ENCODE measurements at places on chromosomes 1 and 21.

- DNase-seq: no peak
Measured at GRCh38 chr21:45546636-45547544, 4.7 kb upstream of the SLC19A1 start.

- no peak for DNase-seq
Measured at GRCh38 chr1:155649676-155650075, 38.9 kb downstream of the YY1AP1 start.

DNA sequence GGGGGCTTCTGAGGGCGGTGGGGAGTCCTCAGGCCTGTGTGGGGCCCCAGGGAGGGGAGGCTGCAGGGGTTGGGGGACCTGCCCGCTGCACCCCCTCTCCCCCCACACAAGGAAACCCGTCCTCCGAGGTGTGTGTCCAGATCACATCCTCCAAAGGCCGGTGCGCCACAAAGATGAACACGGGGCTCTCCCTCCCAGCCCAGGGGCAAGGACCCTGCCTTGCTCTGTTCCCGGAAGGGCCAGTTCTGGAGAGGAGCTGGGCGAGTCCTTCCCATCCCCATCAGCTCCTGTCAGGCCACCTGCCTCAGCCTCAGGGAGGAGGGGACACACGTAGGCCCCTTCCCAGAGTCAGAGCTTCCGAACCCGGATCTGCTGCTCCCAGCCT is 2.5 kb upstream of the TTLL10 start:
- DNase-seq: no peak

GRCh38 chr21:17397703-17398102 is 115.1 kb upstream of the CXADR start:
- DNase-seq: no peak

- DNase-seq: no peak
Measured at GRCh38 chr1:205704903-205705302, 24.6 kb upstream of the SLC45A3 start.

DNA sequence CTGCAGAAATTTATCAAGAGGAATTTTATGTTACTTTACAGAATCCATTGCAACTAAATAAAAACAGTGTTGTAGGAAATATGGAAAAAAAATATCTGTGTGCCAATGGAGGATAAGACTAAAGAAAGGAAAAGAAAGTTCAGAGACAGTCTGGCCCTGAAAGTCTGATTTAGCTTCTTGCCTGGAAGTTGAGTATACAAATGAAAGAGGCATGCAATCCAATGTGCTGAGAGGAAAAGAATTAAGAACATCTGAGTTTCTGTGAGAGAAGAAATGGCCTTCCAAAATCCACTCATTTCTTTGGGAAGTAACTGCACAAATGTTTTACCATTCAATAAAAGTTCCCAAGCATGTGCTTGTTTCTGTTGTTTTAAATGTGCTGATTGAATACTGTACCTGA is 65.1 kb downstream of the LHX9 start:
- no peak for DNase-seq

GRCh38 chr21:44263221-44263760 is 1.6 kb upstream of the DNMT3L start:
- no peak for DNase-seq

DNA sequence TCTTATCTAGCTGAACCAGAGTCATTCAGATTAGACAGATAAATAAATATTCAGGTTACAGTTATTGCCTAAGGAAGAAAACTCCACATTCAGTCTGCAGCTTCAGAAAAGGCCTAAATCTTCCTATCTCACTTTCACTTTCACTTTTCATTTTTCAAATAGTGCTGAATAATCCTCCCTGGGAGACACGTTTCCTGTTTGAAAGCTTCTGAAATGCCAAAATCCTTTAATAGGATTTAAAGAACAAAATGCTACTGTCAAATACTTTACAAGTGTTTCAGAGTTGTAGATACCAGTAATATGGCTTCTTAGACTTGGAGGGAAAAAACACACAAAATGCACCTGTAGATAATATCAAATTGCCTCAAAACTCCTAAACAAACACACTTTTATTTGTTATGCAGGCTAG is 3.9 kb downstream of the PSMB2 start:
- DNase-seq: no peak

- DNase-seq: no peak
Measured at GRCh38 chr21:22468893-22469292, 1470.7 kb downstream of the NCAM2 start.

GRCh38 chr1:114100148-114100547 is 53.5 kb downstream of the SYT6 start:
- DNase-seq: no peak

DNA sequence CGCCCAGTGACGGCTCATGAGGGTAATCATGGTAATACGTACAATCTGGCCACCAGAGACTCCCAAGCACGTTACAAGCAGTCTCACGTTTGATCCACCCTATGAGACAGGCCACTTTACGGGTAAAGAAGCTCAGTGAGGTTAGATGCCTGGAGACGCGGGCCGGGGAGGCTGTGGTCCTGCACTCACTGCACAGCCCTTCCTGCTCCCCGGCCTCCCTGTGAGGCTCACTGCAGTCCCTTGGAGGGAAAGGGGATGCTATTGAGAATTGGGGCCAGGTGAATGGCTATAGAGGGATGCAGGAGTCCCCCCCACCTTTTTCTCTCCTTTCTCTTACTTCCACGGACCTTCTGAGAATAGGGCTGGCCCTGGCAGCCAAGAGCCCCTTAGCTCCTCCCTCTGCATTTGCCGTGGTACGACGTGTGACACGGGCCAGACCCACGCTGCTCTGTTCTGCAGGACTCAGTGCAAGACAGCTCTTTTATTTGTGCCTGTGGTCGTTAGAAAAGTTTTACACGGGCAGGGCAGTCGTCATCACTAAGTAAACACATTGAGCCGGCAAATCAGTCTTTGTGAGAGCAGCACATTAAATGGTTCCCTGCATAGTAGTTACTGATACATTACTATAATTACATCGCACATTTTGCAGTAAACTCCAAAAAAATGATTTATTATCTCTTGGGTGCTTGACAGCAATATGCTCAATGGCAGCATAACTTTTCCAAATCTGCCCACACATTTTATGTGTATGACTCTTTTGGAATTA is 18.8 kb downstream of the KIF26B start:
- no peak for DNase-seq

DNA sequence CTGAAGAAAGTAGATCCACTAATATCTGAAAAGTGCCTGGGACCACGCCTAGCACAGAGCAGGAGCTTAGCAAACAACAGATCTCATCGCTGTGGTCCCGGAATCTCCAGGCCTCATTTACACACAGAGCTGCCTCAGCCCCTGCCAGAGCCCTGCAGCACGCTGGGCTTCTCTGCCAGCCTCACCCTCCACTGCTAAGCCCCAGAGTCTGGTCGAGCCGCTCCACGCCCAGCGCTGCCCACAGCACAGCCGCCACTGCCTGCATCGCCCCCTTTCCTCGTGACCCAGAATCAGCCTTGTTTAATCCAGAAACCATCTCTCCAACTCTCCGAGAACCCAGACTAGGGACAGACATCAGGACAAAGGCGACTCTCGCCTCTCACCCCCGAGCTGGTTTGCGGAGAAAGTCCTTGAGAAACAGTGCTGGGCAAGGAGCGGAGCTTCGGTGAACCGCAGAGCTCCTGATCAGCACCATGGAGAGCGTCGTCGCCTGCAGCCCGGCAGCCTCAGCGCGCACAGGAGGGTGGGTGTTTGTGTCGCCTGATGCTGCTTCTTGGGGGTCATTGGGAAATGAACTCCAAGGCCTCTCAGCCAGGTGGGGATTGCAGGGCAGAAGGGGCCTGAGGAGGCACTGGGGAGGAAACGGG is 145.1 kb downstream of the NPHP4 start:
- DNase-seq: no peak

- no peak for DNase-seq
Measured at GRCh38 chr1:41672173-41672572, 187.7 kb upstream of the EDN2 start.

DNA sequence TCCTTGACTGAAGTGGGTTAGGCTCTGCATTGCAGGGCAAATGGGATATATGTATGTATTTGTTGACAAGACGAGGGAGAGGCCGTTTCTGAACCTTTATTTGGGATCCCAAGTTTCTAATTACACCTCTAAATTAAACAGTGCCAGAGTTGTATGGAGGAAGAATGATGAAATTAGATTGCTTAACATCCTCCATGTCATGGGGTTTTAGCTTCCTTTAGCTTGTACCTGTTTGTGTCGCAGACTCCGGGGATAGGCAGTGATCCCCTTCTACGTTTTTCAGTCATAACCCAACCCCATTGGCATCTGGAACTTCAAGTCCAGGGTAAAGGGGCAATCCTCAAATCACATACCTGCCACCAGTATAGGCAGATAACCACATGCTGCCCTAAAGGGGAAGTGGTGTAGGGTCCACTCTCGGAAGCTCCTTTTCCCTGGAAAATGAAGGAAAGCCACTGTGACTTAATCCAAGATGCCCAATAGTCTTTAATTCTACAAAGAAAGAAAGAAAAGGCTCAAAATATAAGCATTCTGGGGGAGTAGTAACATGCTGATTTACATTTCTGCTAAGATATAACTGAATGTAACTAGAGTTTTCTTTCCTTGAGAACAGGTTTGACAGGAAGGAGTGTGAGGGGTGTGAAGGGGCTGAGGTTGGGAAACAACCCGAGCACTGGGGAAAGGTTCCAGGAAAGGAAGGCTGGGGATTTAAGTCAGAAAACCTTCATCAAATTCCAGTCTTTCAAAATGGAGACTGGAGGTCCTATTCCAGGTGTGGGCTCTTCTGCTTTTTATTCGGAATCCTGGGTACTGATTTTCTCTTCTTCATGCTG is 77.6 kb downstream of the RGL1 start:
- DNase-seq: no peak

GRCh38 chr1:93433407-93433961 is 14.4 kb upstream of the FNBP1L start:
- DNase-seq: no peak

- no peak for DNase-seq
Measured at GRCh38 chr21:34874684-34875513, 174.2 kb downstream of the RUNX1 start.

- DNase-seq: no peak
Measured at GRCh38 chr1:14884614-14885175, 268.9 kb upstream of the TMEM51 start.

GRCh38 chr21:44724196-44724595 is 12.8 kb upstream of the TSPEAR start:
- no peak for DNase-seq

- DNase-seq: no peak
Measured at GRCh38 chr1:27430903-27431600, 38.6 kb downstream of the GPR3 start.

DNA sequence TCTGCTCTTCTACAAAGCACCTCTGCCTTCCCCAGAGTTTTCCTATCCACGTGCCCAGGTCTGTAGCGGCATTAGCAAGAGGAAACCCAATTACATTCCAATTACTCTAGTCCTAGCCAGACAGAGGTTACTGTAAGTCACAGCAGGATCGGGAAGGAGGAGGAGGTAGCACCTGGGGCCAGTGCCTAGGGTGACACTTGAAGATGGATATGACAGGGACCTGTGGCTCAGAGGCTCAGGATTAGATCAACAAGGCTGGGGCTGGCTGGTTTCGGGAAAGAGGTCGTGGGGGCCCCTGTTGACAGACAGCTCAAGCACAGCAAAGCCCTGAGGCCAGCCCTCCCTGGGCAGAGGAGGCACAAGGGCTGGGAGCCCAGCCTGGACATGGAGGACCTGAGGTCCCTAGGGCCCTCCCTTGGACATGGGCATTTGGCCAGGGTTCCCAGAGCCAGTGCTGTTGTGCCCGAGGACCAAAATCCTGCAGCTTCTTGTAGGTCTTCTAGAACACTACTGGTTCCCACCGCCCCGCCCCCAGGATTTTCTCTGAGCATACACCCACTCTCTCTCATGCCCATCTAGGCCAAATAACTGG is 3.0 kb upstream of the HCRTR1 start:
- no peak for DNase-seq

DNA sequence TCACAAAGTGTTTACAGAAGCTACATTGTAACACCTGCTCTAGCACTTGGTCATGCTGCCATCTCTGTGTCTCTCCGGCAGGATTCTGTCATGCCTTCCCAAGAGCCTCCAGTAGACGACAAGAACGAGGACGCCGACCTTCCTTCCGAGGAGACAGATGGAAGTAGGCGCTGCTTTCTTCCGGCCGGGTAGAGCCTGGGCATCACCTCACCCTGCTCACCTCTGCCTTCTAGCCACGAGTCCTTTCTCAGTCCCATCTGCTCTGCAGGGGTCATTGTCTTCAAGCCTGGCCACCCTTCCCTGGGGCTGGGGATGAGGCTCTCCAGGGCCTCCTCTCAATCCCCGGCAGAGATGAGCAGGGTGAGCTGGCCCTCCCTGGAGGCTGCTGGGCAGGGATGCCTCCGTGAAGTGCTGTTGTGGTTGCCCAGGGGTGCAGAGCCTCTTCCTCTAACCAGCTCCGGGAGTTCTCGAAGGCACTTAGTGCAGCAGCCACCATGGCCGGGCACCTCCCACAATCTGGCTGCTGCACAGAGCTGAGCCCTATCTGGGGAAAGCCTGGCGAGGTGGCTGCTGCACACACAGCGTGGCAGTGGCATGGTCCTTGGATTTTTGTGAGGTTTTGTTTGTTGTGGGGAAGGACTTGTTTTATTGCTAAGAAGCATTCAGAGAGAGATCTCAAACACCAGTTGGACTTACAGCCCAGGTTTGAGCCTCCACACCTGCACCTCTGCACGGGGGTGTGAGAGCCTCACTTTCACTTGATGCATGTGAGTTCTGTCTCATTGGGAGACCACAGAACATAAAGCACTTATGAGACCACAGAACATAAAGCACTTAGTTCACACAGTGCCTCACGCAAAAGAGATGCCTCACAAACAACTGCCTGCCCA is 48.4 kb downstream of the FAAP20 start:
- DNase-seq: no peak

DNA sequence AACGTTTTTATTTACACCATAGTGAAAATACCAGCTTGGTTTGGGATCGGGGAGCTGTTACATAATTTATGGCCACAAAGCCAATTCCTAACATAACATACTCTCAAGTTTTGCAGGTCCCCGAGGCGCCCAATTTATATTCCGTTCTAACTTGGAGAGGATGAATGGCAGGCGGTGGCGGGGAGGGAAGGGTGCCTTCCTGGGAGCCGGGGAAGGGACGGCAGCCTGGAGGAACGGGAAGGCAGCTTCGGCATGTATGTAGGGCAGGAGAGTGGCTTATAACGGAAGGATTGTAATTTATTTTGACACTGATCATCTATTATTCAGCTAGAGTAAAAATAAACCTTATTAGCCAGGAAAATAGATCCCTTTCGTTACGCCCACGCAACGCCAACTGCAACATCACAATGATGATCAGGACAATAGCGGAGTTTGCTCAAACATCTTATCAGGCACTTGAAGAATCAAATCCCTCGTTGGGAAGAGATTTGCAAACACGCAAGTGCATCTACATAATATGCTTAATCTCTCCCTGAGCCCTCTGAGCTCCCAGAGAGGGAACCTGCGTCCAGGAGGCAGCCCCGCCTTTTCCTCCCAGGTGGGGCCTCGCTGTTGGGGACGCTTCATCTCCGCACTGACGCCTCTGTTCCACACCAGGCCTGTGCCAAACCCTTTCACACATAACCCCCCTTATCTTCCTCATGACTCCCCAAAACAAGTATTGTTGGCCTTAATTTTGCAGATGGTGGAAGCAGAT is 93.7 kb upstream of the C1orf174 start:
- DNase-seq: no peak

- DNase-seq: peak; percentile 59
Measured at GRCh38 chr1:206479183-206480125, 9.2 kb downstream of the IKBKE start.

GRCh38 chr1:50332941-50333594 is 90.2 kb downstream of the DMRTA2 start:
- peak; percentile 35 for DNase-seq

- DNase-seq: no peak
Measured at GRCh38 chr1:184296466-184297243, 90.2 kb upstream of the C1orf21 start.

All from activated T-cell treated with anti-CD3 and anti-CD28 coated beads for 24 hours (primary cell).